CD4-positive, alpha-beta T cell treated with Interleukin-12 subunit alpha and Interleukin-12 subunit beta, for 1 hour (primary cell): ENCODE measurements at places on chromosomes 7 and 10.

DNA sequence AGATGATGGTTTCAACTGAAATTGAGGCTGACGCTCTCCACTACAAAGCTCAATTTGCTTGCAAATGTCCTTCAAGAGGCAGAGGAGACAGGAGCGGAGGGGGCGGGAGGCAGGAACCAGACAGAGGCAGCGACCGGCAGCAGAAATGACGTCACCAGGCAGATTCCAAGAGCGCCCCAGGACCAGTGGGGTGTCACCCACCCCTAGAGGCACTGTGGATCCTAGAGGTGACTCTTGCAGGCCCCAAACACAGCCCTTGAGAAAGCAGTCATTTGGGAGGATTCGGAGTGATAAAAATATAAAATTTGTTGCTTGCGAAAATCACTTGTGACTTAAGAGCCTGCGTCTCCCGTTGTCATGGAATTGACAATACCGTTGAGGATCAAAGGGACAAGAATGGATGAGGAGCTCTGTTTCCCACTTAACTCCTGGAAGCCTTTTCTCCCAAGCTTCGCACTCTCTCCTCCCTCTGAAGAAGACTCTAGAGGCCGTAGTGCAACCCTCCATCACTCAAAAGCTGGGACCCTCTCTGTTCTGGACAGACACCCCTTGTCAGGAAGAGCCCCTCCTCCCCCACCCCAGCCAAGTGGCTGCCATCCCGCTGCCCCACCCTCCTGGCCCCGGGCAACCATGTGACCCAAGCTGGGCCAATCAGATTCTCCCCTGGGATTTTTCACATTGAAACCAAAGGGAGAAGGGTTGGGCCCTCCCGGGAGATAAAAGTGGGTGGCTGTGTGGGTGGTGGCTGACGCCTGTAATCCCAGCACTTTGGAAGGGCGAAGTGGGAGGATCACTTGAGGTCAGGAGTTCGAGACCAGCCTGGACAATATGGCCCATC lies 16.3 kb upstream of the SLC29A4 start:
- no peak for DNase-seq

- no peak for DNase-seq
These were observed 630.8 kb downstream of the ANKRD7 start for GRCh38 chr7:118855290-118855689.

DNA sequence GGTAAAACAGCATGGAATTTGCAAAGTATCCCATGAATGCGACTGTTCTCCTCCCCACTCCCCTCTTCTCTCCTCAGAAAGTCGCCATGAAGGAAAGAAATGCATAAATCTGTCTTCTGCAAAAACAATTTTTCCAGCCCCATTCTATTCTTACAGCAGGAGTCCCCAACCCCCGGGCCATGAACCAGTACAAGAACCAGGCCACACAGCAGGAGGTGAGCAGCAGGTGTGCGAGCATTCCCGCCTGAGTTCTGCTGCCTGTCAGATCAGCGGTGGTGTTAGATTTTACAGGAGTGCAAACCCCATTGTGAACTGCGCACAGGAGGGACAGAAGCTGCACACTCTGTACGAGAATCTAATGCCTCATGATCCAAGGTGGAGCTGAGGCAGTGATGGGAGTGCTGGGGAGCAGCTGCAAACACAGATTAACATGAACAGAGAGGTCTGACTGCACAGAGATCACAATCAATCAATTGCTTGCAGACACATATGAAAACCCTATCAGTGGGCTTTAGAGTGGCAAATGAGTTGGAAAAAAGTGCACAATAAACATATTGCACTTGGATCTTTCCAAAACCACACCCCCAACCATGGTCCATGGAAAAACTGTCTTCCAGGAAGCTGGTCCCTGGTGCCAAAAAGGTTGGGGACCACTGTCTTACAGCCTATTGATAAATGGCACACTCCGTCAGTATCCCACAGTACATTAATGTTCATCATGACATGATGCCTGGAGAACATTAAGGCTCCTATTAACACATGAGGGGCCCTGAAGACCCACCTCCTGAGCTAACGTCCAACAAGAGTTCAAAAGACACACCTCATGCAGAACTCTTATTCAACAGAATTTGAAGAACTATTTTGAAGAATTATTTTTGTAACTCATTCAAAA lies 205.0 kb downstream of the PTPRN2 start:
- no peak for DNase-seq

GRCh38 chr7:274266-274665 lies 15.7 kb upstream of the FOXL3 start:
- no peak for DNase-seq

DNA sequence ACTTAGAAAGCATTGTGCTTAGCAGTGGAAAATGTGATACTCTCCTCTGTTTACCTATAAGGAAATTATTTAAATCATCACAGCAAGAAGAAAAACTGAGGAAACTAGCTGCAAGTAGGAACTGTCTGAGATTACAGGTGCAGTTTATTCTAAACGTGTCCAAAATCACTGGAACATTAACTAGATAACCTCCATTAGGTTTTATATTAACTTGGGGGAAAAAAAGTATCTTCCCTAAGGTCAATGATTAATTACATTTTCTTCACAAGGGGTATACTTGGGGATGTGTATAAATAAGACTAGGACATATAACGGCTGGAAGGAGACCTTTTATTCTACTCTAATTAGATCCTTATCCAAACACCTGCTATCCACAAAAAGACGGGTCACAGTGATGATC lies 3.7 kb downstream of the GOT1 start:
- DNase-seq: no peak
